Uterus (tissue), 4 donors: ENCODE measurements at places on chromosomes 12 and 14.

DNA sequence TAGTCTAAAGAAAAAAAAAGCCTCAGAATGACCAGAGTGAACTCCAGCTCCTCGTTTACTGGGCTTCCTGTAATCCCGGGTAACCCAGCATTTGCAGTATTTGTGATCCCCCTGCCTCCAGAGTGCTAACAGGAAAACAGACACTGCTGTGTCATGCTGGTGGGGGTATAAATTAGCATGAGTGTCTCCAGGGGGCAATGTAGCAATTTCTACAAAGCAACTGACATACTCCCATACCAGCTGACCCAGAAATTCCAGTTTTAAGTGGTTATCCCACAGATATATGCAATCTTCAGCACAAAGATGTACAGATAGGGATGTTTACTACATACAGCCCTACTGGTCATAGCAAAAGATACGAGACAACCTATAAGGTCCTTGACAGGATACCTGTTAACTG is 18.8 kb downstream of the TTC7B start:
- DNase-seq = no peak

GRCh38 chr14:103204852-103205540 is 81.7 kb downstream of the TNFAIP2 start:
- DNase-seq = no peak

DNA sequence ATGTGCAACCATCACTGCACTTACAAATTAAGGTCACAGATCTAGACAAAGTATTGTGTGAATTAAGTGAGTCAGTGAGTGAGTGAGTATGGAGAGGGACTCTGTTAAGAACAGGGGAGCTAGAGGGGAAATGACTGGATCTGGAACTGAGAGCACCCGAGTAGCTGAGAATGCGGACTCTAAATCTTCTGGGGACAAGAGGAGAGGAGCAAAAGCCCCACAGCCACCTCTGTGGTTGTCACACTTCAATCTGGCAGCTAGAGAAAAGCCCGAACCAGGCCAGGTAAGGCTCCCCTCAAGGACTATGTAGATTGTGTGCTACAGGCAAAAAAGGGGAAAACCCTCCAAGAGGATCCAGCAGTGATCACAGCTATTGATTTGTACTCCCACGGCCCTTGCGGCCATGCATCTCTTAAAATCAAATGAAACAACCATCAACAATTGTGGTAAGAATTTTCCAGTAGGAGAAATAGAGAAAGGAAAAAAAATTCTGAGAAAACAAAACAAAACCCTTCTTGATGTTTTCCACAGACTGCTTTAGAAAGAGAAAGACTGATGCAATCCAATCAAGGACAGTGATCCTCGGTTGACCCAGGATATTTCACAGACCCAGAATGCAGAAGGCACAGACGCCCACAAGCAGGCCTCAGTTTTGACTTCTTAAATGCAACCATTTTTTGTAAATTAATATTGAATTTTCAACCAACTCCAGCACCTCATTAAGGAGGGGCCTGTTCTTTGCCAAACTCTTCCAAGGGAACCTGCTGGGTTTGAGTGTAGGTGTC is 109.6 kb downstream of the SLC38A6 start:
- DNase-seq = no peak

DNA sequence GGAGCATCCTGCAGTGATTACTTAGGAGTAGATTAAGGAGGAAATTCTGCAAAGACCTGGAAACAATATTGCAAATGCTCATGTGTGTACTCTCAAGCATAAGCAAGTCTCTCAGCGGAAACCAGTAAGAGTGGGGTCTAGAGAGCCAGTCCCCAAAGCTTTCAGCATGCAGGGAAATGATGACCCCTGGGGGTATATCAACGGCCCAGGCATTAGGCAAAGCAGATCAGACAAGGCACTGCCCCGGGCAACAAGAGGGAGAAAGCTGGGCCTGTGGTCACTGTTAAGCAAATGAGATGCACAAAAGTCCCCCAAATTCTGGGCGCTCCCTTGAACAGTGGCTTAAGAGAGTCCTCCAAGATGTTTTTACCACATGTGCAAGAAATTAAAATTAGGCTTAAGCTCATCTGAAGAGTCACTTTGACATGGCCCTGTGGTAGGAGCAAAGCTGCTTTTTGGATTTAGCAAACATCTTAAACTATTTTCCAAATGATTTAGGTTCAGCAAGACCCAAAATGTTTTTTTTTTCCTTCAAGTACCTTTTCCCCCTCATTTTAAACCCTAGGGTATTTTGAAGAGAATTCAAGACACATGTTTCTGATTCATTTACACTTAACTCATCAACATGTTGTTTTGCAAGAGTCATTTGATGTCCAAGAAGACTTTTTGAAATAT is 457.1 kb upstream of the TBX3 start:
- DNase-seq = no peak

DNA sequence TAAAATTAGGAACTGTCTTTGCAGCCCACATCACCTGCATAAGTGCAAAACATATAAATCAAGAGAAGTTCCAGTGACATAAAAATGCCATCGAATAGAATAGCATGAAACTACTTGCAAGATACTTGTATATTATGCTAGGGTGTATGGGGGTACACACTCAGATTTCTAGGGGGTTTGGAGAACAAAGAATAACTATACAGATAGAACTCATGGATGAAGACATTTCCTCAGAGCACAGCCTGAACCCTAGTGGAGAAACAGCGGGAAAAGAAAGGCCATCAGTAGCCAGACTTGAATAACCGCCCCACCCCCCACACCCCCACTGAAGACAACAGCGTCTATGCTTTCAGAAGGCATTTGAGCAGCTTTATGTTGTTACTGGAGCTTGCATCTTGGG is 425.8 kb downstream of the NPAS3 start:
- DNase-seq = no peak

DNA sequence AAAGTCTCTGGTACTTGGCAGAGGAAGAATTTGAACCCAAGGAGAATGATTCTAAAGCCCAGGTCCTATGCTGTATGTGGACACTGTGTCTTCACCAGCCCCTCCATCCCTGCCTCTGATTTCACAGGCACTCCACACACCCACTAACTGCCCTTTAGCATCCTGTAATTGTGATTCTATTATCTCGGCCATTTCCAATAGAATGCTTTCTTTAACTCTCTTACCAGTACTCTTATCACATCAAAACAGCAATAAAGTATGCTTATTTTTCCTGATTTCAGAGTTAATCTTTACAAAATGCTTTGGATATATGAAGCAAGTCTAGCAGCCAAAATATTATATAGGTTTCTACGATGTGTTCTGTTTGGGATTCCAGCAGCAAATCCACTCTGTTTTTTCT is 37.9 kb upstream of the BTG1 start:
- DNase-seq = no peak

GRCh38 chr12:80681-81190 is 14.2 kb downstream of the IQSEC3 start:
- DNase-seq = no peak

- DNase-seq = no peak
These were observed 339.3 kb downstream of the NRXN3 start for GRCh38 chr14:78509516-78509915.
